Stimulated activated CD8-positive, alpha-beta memory T cell treated with anti-CD3 and anti-CD28 coated beads, Interleukin-12 subunit alpha, Interleukin-12 subunit beta, amount 100 ng/mL, for 4 hours (primary cell): ENCODE measurements at places on chromosomes 6 and 20.

DNA sequence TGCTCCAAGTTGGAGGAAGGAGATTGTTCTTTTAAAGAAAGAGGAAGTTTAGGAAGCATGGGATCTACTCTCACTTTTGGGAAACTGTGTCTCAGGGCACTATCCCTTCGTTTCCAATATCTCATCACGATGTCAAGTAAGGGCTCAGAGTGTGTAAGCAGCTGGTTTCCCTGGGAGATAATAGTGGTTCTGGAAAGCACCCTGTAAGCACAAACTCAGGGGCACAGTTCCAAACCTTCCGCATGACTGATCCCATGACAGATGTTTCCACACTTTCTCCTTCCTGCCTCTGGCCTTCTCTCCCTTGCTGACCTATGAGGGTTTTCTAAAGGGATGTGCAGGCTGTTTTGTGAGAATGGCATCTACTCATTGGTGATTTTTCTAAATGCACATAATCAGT, 33.9 kb downstream of the ADTRP start:
- no peak for DNase-seq

GRCh38 chr6:170098428-170099170, 192.3 kb downstream of the DLL1 start:
- DNase-seq: no peak

DNA sequence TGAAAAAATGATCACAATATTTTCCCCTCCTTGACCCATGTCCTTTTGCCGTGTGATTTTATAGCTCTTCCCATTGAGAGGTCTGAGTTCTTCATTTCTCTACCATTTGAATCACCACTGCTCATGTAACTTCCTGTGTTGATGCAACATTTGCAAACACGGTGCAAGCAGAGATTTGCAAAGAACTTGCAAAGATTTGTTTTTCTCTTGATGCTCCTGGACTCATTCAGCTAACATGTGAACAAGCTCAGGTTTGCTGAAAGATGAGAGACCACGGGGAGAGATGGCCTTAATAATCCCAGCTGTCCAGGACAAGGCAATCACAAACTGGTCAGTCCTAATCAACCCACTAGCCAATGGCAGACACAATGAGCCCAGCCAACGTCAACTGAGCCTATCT, 8.6 kb downstream of the VNN2 start:
- no peak for DNase-seq

- no peak for DNase-seq
These were observed 214.5 kb downstream of the TSHZ2 start for GRCh38 chr20:53186635-53187034.

DNA sequence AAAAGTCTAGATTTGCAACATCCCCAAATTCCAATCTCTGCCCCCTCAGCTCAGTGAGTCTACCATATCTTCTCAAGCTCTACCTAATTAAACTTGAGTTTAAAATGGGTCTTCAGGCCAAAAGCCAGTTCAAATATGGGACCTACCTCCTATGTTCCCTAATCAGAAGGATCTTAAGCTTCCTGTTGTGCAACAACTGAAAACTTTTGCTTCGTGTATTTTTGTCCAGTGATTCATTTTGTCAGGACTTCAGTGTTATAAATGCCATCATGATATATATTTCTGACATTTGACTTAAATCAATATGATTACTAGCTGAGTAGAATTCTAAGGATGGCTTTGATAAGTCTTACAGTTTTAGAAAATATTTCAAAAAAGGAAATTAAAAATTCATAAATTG, 622.6 kb upstream of the PTCHD4 start:
- DNase-seq: no peak

DNA sequence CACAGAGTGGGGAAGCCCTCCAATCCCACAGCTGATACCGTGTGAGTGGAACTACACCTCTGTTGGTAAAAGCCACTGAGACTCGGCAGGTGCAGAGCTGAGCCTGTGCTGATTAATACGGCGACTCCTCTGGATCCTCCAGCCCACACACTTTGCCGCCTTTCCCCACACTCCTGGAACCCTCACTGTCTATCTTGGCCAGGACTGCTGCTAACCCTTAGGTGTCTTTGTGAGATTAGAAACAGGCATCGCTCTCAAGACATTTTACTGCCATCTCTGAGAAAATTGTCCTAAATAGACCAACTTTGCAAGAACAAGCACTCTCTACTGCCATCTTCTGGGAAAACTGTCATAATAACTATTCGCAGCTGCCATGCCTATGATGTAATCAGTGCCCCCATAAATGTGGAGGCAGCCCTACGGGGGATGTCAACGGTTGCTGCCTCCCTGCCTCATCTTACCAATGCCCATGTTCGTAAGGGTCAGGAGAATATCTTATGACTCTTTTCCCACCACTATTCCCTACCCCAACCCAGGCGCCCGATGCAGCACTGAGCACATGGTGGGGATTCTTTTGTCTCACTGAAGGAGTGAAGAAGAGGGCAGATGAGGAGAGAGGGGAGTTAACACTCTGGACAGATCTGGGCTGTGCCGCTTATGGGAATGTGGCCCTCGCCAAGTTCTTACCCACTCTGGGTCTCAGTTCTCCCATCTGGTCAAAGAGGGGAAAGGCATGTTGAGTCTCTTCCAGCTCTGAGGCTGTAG, 26.1 kb upstream of the KCNB1 start:
- DNase-seq: no peak

- DNase-seq: no peak
These were observed 21.7 kb upstream of the MYT1 start for GRCh38 chr20:64142590-64142989.

DNA sequence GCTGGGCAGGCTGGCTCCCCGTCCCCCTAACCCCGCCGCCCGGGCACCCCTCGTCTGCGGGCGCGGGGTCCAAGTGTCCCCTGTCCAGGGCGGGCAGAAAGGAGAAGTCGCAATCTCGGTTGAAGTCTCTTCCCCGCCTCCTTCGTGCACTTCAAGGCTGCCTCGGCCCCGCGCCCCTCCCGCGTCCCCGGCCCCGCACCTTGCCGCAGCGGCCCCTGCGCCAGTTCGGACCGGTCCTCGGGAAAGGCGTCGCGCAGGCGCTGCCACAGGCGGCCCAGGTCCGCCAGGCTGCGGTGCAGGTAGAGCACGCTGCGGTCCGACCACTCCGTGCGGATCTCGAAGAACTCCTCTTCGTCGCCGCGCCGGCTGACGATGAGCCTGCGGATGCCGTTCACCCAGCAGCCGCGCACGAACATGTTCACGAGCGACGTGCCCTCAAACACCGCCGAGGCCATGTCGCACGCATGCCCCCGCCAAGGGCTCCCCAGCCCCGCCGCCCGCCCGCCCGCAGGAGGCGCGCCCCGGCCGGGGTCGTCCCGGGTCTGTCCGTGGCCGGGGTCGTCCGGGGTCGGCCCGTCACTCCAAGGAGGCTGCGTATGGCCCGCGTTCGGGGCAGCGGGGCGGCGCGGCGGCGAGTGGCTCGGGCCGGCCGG, at the start of gene PXDC1:
Gene PXDC1 (minus strand): TSS at position 637 of the 653 bp plus-strand sequence. CDS start 182 bp downstream, at position 455.
- DNase-seq: no peak

DNA sequence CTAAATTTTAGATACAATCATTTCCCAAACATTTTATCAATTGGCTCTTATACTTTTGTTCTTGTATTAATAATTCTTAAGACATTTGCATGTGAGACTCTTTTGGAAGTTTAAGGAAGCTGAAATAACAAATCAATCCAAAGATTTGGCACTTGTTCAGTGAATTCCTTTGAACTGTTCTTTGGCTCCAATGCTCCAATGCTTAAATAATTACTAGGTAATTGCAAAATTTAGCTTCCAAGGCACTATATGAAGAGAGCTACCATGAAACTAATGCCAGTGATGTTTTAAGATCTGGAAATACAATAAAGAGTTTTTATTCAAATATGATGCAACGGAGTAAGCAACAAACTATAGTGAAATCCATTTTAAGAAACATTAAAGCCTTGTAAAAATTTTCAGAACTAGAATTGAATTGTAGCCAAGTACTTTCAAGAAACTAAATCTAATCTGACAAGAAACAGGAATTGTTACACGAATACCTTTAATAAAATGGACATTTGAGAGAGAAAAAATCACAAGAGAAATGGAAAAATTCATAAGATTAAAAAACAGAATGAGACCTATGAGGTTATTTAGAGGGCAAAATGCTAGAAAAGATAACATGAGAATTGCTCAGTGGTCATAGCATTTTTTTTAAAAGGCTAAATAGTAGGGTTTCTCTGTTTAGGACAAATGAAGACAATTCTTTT, 43.6 kb upstream of the SMLR1 start:
- no peak for DNase-seq

DNA sequence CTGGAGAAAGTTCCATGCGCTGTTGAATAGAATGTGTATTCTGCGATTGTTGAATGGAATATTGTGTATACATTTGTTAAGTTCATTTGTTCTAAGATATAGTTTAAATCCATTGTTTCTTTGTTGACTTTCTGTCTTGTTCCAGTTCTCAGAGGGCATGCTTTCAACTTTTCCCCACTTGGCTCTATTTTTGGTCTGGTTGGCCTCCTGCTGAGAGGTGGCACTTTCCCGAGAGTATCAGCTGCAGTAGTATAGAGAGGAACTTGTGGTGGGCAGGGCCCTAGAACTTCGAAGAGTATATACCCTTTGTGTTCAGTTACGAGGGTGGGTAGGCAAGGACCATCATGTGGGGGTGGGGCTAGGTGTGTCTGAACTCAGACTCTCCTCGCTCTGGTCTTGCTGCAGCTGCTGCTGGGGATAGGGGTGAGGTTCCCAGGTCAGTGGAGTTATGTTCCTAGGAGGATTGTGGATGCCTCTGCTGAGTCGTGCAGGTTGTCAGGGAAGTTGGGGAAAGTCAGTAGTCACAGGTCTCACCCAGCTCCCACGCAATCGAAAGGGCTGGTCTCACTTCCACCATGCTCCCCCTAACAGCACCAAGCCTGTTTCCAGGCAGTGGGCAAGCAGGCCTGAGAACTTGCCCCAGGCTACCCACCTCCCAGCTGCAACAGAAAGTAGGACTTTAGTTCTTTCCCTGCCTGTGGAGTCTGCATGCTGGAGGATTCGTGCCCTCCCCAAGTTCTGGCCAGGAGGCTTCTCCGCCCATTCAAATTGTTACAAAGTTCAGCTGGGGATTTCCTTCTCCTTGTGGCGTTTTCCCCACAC, 118.9 kb upstream of the SSTR4 start:
- DNase-seq: no peak

GRCh38 chr6:16181439-16182297, 52.8 kb downstream of the MYLIP start:
- DNase-seq: no peak

DNA sequence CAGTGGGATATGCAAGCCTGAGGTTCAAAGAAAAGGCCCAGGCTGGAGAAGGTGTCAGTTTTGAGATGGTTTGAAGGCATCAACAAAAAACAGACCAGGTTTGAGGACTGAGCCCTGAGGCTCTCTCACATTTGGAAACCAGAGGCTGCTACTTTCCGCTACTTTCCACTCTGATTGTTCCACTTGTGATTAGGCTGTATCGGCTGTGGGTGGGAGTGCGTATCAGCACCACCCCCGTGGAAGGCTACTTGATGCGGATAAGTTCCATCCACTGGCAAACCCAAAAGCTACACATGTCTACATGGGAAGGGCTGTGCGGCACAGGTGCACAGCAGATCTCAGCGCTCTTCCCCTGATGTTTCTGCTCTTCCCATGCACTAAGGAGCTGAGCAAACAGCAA, 198.7 kb downstream of the GMPR start:
- DNase-seq: no peak

- DNase-seq: no peak
These were observed 63.6 kb upstream of the EYA2 start for GRCh38 chr20:46830886-46831632.

DNA sequence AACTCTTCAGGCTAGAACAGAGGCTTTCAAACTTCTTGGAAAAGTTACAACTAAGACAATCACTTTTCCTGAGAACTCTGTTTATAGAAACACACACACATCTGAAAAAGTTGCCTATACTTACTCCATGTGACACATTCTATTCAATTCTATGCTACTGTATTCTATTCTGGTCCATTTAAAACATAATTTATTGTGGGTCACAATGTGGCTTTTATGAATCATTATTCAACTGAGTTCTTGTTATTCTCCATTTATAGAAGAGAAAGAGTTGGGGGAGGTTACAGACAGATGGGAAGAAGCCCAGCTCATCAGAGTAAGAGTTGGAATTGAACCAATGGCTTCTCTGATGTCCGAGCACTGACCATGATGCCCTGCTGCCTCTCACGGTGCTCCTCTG, 21.6 kb upstream of the BCAS1 start:
- DNase-seq: no peak

DNA sequence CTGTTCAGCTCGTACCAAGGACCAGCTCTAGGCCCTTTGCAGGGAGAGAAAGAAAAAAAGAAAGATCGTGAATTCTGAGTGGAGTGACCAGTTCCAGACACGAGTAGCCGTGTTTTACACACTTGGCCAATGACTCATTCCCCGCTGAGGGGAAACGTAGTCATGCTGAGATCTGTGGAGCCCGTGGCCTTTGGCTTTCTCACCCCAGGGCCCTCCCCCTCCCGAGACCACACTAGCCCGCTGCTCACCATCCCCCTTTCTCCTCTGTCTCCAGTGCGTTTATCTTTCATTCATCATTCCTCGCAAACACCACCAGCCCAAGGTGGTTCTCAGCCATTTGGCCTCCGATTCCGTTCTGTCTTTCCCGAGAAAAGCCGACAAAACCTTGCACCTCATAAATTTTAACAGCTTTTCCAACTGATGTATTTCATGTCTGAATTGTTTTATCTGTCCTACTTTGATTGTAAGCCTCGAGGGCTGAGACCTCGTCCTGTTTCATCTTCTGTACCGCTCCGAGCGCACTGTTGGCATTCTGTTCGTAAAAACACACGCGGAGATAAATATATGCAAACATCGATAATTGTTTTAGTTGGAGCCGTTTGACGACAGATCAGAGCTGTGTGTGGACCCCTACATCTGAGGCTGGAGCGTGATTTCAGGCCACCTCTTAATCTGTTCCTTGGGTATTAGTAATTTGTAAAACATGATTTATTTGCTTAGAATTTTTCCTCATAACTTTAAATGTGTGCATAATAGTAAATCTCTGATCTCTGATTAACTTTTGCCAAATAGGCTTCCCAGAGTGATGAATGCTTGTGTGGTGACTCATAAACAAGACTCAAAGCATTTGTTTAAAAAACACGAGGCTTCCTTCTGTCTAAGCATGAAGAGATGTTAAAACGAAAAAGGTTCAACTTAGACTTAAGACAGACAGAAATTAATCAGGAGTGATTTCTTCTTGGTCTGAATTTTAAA, 336.6 kb downstream of the CDH4 start:
- no peak for DNase-seq

GRCh38 chr6:39608652-39609345, 116.4 kb downstream of the KIF6 start:
- no peak for DNase-seq

GRCh38 chr6:39172377-39172757, 56.9 kb downstream of the KCNK5 start:
- no peak for DNase-seq

DNA sequence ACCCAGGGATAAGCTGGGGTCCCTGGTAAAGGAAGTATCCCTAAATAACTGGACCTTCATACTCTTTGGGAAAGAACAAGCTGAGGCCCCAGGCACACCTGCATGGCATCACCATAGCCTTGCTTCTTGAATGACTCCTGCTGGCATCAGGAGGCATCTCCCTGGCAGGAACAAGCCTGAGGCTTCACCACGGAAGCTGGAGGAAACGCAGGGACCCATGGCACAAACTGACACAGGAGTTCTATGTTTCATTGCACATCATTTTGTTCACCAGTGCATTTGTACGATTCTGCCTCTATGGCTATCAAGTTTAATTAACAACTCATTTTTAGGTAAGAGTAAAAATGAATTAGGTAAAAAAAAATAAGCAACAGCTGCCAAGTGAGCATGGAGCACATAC, 619 bp upstream of the PDE7B start:
- DNase-seq: no peak
